ENCODE measurements at places on chromosomes 5 and 9.

- DNase-seq = no peak
These were observed 266.0 kb downstream of the DMAC1 start for GRCh38 chr9:7533376-7534090.

- no peak for DNase-seq
These were observed 69.2 kb upstream of the PLPP6 start for GRCh38 chr9:4592886-4593285.

DNA sequence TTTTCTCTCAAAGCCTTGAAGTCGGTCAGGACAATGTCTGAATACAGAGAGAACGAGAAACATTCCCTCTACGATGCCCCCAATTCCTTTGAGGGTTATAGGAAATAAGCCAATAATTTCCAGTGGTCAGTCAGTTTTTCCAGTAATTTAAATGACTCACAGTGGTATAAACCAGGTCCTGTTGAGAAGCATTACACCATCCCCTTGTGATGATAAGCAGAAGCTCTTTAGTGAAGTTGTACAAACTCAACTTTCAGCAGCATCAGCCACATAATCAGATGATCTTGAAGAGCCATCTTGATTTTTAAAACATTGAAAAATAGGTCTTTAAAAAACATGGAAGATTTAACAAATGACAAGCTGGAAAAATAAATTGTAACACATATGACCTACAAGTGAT, 173.9 kb upstream of the ZNF462 start:
- no peak for DNase-seq

DNA sequence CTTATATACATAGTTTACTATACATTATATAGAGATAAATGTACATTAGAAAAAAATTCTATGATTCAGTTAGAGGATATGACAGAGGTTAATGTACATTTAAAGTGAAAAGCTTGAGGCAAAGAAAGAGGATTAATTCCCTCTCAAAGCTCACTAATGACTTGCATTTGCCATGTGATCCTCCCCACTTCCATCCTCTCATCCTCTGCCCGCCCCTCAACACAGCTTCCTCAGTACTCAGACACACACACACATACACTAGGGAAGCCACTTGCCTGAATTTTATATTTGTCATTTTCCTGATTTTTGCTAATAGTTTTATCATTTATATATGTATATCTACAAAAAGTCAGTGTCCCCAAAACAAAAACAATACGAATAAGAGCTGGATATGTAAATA, 764.5 kb downstream of the EFNA5 start:
- no peak for DNase-seq

DNA sequence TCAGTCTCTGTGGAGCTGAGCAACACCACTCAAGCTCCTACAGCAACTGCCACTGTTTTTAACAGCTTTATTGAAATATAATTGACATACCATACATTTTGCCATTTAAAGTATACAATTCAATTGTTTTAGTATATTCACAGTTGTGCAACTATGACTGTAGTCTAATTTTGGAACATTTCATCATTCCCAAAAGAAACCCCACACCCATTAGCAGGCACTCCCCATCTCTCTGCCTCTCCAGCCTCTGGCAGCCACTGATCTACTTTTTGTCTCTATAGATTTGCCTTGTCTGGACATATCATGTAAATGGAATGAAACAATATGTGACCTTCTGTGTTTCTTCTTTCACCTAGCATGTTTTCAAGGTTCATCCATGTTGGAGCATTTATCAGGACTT, 43.5 kb downstream of the RUSC2 start:
- no peak for DNase-seq

- DNase-seq = no peak
These were observed 2.2 kb downstream of the GABRB2 start for GRCh38 chr5:161544350-161544765.

DNA sequence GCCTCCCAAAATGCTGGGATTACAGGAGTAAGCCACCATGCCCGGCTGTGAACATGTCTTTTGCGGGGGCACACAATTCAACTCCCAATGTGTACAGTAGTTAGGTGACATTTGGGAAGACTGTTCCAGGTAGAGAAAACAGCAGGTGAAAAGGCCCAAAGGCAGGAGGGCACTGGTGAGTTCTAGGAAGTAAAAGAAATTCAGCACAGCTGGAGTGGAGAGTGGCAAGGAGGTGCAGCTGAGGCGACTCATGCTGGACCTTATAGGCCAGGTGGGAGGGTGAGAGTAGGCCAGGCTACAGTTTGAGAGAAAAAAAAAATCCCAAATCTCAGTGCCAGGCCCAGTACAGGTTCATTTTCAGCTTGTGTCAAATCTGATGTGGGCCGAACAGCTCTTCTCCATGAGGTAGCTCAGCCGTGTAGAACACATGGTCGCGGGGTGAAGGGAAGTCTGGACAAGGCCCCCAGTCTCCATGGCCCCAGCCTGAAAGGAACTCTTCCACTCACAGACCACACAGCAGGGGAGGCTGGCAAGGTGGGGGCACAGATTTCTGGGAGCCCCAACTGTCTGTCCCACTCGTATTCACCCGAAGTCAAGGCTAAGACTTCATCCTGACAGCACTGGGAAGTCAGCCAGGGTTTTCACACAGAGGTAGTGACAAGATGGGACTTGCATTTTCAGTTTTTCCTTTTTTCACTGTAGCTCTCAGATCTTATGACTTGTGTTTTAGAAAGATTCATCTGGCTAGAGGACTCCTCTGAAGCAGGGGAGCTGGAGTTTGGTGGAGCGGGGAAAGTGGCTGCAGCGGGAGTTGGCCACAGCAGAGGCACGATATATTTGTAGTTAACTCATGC, 4.5 kb upstream of the HNRNPAB start:
- DNase-seq = no peak

- no peak for DNase-seq
These were observed 327.7 kb downstream of the PIK3R1 start for GRCh38 chr5:68543212-68543611.

DNA sequence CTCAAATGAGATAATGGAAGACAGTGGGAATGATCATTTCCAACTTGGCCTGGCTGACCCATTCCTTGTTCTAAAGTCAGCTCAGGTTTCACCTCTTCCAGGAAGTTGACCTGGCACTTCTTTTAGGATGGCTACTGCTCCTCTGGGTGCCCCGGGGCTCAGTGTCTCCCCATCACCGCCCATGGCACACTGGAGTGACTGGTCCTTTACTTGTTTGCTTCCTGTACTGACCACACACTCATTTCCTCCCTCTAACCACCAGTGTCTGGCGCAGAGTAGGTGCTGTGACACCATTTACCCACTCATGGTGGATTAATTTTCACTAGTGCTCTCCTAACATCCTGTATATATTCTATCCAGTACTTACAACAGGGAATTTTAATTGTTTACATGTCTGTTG, 183.5 kb downstream of the CDK5RAP2 start:
- no peak for DNase-seq

DNA sequence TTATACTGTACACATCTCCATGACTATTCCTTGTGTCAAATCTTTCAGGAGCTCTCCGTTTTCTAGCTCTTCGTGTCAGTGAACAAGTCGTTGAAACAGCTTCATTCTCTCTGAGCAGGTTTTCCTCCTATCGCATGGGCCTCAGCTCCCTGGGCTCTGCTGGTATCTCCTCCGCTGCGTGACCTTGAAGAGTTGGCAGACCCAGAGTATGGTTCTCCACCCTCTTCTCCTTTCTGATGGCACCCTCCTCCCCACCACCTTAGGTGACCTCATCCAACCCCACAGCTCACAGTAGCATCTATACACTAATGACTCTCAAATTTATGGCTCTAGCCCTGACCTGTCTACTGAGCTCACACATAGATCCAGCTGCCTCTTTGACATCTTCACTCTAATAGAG, 36.0 kb upstream of the PDE8B start:
- DNase-seq = no peak

- no peak for DNase-seq
These were observed 437.0 kb upstream of the TRPC7 start for GRCh38 chr5:136802383-136802782.

DNA sequence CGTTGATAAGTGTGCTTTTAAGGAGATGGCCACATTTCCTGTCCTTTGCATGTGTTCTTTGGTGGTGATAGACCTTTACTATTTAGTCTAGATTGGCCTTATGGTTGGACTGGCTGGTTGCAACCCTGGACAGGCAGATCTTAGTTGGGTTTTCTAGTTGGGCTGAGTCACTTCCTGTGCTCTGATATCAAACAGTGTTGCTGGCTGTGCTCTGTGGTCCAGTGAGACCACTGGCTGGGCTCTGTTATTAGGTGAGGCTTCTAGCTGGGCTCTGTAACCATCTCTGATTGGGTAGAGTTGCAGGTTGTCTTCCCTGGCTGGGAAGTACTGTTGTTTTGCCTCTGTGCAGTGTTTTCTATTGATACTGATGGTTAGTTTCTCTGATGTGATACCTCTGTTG, 432.5 kb downstream of the LRRC70 start:
- DNase-seq = no peak

Measured in GF-D8 (cell line).